Activated naive CD8-positive, alpha-beta T cell treated with anti-CD3 and anti-CD28 coated beads for 36 hours (primary cell): ENCODE measurements at places on chromosomes 2 and 18.

DNA sequence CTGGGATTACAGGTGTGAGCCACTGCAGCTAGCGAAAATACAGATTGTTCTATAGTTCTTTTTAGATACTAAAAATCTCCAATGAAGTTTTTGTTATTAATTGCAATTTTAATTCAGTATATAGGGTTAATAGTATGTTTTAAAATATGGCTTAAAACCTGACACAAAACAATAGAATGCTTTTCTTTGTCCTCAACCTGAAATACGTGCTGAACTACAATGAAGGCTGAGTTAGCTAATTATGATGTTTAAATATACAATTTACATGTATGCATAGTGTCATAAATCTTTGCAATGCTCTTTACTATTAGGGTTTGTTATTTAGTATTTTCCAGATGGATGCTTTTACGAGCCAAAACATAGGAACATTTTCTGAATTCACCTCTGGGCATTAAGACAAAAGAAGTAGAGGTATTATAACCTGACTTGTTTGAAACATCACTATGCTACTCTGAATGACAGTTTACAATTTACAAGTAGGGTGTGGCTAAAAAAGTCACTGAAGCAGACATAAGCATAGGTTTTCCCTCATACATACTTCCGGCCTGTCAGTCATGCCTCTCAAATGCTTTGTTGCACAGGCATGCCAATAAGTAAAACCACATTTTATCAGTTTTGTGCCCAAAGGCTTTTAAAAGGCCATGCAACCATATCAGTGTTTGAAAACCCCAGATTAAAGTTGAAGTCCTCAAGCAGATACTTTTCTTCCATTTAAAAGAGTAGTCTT lies 168.3 kb downstream of the OTX1 start:
- DNase-seq, result no peak

DNA sequence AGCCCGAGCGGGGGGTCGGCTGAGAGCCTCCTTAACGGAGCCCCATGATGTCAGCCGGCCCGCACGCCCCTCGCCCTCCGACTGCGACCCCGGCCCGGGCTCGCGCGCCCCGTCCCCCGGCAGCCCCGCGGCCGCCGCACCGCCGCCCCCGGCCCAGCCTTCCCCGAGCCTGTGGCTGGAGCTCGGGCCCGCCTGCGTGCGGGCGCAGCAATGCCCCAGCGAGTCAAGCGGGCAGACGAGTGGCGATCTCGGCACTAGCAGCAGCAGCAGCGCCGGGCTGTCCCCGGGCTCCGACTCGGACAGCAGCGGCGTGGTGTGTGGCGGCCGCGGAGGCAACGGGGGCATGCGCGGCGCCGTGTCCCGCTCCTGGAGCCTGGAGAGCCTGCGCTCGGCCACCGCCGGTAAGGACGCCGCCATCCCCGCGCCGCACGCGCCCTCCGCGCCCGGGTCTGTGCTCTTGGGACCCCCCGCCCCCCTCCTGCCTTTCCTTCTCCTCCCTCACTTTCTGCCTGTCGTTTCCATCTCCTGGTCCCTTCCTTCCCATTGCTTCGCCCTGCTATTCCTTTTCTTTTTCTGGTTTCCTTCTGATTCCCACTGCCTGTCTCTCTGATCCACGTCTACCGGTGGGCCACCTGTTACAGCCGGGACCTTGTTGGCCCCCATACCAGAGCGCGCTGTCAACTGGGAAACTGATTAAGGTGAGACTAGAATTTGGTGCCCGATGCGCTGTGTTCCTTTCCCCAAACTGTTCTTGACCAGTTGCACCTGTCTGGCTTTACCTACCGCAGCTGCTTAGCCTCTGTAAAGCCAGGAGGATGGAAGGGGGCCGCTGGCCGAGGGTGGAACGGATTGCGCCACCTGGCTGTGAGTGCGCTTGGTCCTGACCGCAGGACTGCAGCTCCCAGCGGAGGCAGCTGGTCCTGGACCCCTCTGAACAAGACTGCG lies 127.4 kb downstream of the ARHGEF4 start:
- peak; percentile 17 for DNase-seq

GRCh38 chr2:73910873-73911547 lies 15.7 kb upstream of the DGUOK start:
- no peak for DNase-seq

DNA sequence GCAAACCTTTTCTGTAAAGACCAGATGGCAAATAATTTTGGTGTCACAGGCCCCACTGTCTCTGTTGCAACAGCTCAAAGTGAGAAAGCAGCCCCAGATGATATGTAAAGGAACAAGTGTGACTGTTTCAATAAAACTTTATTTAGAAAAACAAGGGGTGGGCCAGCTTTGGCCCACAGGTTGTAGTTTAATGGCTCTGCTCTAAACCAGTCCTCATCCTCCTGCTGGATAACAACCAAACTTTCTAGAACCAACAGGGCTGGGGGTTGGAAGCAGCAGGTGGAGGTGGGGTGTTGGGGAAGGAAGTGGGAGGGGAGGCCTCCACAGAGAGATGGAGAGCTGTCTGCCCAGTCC lies 28.8 kb upstream of the INHBB start:
- DNase-seq, result no peak

DNA sequence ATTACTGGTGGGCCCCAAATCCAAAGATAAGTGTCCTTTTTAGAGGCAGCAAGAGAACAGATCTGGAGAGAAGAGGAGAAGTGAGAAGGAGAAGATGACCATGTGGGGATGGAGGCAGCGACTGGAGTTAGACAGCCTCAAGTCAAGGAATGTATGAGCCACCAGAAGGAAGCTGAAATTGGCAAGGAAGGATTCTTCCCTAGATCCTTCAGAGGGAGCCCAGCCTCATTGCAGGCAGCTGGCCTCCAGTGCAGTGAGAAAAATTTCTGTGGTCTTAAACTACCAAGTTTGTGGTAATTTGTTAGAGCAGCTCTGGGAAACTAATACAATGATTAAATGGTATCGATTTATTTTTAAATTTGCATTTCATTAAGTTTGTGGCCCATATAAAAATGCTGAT lies 167.9 kb downstream of the NCKAP5 start:
- DNase-seq, result no peak

DNA sequence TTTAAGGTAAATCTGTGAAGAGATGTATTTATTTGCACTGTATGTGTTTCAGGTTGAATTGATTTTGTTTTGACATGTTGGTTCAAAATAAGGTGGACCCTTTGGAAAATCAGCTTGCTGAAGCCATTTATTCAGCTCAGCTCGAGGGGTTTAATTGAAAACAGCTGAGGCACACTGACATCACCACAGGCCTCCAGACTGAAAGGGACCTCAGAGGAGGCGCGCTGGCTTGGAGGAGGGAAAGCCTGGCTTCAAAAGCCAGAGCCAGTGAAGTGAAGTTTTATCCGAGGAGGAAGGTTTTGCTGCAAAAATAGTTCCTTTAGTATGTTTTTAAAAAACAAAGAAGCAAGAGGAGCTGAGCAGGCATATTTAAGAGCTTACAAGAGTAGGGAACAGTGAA lies 26.9 kb upstream of the DNMT3A start:
- no peak for DNase-seq

DNA sequence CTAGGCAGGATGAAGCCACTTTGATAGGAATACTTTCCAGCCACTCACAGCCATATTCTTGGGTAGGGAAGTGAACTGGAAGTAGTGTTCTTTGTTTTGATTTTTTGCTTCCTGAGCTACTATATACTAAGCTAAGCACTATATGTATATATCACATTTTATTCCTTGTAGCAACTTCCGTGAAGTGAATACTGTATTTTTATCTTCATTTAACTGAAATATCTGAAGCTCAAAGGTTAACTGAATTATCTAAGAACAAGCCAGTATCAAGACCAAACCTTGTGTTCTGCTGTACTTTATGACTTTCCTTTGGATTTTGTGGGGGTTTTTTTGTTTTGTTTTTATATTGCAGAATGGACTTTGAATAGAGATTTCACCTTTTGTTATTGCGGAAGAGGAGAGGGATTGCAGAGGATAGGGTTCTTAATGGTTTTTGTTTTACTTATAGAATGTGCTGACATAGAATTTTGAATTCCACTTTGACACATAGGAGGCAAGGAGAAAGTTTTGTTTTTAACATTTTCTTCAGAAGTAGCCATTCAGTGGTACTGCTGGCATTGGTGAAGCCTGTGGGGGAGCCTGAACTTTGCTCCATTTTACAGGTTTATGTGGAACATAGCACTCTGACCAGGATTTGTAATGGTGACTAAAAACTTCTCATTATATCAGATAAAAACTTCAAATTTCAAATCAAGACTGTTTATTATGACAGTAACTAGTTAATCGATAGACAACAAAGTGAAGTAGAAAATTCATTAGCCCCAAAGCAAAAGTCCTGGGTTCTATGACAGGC lies 24.1 kb upstream of the RNF138 start:
- DNase-seq, result no peak

DNA sequence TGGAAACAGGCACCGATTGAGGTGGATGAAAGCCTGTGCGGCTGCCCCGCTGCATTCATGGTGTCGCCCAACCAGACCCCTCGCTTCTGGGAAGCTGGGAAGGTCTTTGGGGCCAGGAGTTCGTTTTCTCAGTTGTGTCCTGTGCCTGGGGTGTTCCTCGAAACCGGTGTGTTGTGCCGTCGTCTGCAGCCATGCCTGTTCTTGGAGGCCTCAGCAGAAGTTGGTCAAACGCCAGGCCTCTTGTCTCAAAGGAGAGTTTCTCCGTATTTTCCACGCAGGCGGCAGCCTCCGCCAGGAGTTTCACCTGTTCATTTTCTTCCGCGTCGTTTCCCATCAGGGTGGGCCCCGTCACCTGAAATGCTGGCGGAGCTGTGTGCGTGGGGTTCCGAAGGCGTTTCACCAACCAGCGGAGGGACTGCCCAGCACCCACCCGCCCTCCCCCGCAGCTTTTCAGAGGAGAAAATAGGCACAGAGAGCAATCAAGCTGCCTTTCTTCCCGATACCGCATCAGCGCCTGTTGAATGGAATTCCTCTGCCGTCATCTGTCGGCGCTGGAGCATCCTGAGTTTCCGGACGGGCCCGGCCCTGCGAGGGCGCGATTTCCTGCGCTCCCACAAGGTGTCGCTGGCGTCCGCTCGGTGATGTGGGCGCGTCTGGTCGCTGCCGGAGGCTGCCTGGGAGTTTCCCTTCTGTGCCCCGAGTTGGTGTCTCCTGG lies 17.0 kb upstream of the NFATC1 start:
- DNase-seq, result peak; percentile 78

DNA sequence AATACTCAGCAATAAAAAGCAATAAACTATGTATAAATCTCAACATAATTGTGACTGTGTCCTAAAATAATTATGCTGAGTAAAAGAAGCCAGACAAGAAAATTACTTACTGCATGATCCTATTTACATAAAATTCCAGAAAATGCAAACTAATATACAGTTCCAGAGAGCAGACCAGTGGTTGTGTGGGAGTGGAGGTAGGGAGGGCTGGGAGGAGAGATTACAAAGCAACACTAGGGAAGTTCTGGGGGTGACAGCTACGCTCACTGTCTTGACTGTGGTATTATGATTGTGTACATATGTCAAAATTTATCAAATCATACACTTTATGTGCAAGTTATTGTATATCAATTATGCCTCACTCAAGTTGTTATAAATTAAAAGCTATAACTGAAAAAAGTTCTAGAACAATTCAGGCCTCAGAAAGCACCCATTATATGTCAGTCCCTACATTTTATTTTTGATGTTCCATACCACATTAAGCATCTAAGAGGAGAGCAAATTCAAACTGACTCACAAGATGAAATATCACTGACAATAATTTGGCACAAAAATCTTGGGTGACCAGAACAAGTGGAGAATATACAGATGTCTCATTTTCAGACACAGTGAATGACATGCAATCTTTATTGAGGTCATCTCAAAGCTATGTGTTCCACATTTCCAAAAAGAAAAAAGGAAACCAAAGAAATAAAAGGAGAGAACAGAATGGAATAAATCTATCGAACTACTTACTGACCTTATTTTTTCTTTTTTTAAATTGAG lies 85.1 kb downstream of the ANTXR1 start:
- no peak for DNase-seq

GRCh38 chr2:27890146-27890923 lies at the start of the genes BABAM2 and RBKS:
TSS of gene BABAM2 (plus strand) at chr2:27890729. CDS start at chr2:27894557, 3,828 bp downstream.
TSS of gene RBKS (minus strand) at chr2:27890387. CDS start at chr2:27890345, 42 bp downstream.
- DNase-seq, result peak; percentile 93

- DNase-seq, result no peak
These were observed 1641.9 kb upstream of the PIK3C3 start for GRCh38 chr18:40313030-40313642.

DNA sequence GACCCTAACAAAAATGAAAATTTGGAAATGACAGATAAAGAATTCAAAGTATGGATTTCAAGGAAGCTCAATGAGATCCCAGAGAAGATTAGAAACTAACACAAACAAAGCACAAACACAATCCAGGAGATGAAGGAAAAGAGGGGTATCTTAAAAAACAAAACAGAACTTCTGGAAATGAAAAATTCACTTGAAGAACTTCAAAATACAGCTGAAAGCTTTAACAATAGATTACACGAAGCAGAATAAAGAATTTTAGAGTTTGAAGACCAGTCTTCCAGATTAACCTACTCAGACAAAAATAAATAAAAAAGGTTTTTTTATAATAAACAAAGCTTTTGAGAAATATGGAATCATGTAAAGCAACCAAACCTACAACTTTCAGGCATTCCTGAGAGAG lies 671.8 kb upstream of the SLC39A10 start:
- no peak for DNase-seq

- no peak for DNase-seq
These were observed 31.7 kb upstream of the MAP4K3 start for GRCh38 chr2:39468579-39469451.

DNA sequence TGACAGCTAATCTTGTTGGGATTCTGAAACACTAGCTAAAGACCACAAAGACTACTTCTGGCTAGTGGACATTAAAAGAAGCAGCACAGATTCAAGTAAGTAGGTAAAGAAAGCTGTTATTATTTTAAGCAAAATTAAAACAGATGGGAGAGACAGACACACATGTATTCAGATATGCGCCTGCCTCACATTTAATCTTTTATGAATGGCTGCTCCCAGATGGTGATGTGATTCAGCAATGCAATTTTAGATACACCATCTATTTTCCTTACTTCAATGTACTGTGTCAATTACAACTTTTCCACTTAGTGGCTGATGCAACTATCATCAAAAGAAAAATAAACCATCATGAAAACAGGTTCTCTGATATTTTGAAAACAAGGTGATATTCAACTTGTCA lies 133.0 kb upstream of the PGAP1 start:
- DNase-seq, result no peak

- no peak for DNase-seq
These were observed 540.1 kb upstream of the ID2 start for GRCh38 chr2:8141780-8142179.

GRCh38 chr2:179900655-179901054 lies 39.2 kb upstream of the ZNF385B start:
- DNase-seq, result no peak

GRCh38 chr2:172484253-172484652 lies 56.9 kb downstream of the ITGA6 start:
- no peak for DNase-seq

- DNase-seq, result no peak
These were observed 44.6 kb downstream of the FOSL2 start for GRCh38 chr2:28437149-28437835.

DNA sequence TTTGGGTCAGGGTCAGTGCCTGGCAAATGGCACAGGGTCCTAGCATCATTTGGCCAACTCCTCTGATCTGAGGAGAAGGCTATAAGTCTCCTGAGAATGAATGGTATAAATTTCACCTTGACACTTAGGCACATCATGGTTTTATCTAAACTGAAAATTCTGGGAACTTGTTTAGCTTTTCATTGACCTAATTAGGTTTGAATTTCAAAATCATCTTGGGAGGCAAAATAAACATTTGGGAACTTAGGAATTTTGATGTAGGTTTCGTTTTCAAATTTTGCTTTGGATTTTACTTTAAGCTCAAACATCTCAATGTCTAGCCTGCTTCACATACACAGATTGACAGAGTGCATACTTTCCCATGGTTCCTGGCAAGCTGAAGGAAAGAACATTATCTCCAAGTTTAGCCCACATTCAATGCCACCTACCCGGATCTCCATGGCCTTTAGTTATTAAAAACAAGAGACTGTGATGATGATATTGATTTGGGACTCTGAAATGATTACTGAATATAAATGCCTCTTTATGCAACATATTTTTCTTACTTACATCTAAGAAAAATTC lies 44.5 kb downstream of the MYOM1 start:
- DNase-seq, result no peak
